ENCODE measurements at places on chromosomes 3 and 15.

DNA sequence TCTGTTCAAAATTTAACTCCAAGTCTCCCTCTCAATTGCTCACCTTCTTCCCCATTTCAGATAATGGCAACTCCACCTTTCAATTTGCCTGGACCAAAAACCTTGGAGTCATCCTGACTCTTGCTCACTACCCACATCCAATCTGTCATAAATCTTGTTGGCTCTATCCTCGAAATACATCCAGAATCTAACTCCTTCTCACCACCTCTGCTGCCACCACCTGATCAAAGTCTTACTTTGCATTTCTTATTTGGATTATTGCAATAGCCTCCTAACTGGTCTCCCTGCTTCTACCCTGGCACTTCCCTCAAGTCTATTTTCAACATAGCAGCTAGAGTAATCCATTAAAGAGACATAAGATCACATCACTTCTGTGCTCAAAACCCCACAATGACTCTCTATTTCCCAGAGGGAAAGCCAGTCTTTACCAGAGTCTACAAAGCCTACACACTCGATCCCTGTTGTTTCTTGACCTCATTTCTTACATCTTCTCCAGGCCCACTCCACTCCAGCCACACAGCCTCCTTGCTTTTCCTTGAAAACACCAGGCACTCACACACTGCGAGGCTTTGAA is 86.6 kb downstream of the GPR156 start:
- peak; percentile 68 for ATAC-seq

- no peak for ATAC-seq
These were observed 189.3 kb upstream of the TPM1 start for GRCh38 chr15:62853114-62853840.

DNA sequence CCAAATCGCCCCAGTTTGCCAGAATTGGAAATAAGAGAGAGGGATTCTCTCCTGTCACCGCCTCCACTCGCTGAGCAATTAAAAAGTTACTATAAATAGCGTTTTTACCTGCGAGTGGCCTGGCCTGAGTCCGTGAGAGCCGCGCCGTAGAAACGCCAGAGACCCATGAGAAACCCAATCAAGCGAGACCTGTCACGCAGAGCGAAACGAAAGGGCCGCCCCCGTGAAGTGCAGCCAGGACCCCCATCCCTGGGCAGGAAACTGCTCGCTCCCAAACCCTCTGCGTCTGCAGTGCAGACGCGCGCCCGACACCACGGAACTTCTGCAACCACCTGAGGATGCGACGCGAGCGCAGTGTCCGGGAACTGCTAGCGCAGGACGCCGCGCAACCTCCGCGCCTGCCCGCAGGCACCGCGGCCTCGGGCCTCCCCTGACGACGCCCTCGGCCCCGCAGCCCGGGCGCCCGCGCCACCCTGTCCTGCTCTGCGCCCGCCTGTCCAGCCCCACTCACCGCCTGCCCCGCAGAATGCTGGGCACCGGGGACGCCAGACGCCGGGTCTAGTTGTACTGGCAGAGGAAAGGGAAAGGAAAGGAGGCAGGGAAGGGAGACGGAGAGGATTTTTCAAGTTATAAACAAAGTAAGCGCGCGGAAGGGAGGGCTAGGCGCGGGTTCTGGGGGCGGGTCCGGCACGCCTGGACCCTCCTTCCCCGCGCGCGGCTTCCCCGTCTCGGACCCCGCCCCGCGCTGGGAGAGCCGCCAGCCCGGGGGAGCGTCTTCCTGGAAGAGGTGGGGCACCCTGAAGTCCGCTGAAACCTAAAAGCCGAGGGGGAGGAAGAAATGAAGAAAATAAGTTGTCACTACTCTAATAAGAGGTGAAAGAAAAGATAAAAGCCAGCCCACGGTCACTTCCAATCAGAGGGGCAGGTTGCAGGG is at the start of gene PLSCR4:
PLSCR4 (minus strand) TSS at position 657 of the 934 bp plus-strand sequence. CDS start 29,034 bp downstream, outside the sequence.
- peak; percentile 83 for ATAC-seq

GRCh38 chr3:58566398-58567250 is 10.6 kb downstream of the FAM107A start:
- no peak for ATAC-seq

DNA sequence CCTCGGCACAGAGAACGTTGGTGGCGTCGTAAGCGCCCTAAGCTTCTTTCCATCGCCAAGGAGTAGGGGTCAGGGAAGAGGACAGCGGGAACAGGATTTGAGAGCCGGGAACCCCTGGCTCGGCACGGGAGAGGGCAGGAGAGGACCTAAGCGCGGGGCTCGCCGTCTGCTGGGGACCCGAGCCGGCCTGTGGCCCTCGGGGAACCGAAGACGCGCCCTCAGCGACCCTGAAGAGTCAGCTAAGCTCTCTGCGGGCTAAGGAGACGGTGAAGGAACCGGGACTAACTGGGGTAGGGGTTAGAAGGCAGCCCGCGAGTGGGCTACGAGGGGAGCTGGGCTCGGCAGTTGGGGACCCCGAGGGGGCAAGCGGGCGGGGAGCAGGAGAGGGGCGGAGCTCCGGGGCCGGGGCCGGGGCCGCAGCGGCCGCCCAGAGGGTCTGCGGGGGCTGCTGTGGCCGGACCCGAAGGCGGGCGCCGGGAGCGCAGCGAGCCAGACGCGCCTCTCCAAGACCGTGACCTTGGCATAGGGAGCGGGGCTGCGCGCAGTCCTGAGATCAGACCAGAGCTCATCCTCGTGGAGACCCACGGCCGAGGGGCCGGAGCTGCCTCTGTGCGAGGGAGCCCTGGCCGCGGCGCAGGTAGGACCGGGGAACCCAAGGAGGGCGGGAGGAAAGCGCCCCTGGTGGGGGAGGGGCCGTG is 574 bp downstream of the CASR start:
- peak; percentile 15 for ATAC-seq

GRCh38 chr3:72342450-72342849 is 505.8 kb downstream of the SHQ1 start:
- no peak for ATAC-seq

DNA sequence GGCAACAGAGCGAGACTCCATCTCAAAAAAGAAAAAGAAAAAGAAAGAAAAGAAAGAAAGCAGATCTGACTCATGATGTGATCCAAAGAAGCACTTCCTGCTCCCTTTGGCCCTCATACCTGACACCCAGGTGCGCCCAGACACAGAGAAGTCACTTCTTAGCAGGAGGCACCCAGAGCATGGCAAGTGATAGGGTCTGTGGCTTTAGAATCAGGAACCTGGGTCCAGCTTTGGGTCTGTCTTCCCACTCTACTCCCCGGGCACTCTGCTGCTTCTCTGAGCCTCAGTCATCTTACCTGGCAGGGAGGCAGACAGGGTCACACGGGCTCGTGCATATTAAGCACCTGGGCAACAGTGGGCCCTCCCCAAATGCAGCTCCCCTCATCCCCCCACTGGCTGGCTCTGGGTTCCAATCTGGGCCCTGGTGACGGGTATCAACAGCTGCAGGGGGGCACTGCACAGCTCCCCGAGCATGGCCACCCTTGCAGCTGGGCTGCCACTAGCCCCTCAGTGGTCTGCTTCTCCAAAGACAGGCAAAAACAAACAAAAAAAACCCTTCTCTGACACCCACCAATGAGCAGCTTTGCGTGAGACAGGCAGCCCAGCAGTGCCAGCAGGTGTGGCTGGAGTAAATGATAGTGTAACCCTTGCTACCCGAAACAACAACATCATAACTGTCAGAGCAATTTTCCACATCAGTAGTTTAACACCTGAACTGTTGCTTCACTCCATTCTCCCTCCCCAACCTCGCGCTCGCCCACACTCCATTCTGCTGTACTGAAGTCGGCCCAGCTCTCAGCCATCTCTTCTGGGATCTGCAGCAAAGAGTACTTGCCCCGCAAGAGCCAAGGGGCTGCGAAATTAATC is 99.8 kb downstream of the MEGF11 start:
- ATAC-seq, result no peak

DNA sequence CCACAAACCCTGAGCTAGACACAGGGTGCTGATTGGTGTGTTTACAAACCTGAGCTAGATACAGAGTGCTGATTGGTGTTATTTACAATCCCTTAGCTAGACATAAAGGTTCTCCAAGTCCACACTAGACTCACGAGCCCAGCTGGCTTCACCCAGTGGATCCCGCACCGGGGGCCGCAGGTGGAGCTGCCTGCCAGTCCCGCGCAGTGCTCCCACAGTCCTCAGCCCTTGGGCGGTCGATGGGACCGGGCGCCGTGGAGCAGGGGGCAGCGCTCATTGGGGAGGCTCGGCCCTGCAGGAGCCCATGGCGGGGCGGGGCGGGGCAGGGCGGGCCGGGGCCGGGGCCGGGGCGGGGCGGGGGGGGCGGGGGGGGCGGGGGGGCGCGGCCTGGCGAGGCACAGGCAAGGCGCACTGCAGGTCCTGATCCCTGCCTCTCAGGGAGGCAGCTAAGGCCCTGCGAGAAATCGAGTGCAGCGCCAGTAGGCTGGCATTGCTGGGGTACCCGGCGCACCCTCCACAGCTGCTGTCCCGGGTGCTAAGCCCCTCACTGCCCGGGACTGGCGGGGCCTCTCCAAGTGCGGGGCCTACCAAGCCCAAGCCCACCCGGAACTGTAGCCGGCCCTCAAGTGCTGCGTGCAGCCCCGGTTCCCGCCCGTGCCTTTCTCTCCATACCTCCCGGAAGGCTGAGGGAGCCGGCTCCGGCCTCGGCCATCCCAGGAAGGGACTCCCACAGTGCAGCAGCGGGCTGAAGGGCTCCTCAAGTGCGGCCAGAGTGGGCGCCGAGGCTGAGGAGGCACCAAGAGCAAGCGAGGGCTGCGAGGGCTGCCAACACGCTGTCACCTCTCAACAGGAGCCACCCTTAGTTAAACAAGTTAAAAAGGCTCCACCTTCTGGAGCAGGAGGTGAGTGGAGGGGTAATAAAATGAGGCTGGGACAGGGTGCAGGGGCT is 9.8 kb upstream of the TMEM40 start:
- ATAC-seq, result no peak

GRCh38 chr15:70767667-70768066 is 4.3 kb upstream of the UACA start:
- no peak for ATAC-seq

DNA sequence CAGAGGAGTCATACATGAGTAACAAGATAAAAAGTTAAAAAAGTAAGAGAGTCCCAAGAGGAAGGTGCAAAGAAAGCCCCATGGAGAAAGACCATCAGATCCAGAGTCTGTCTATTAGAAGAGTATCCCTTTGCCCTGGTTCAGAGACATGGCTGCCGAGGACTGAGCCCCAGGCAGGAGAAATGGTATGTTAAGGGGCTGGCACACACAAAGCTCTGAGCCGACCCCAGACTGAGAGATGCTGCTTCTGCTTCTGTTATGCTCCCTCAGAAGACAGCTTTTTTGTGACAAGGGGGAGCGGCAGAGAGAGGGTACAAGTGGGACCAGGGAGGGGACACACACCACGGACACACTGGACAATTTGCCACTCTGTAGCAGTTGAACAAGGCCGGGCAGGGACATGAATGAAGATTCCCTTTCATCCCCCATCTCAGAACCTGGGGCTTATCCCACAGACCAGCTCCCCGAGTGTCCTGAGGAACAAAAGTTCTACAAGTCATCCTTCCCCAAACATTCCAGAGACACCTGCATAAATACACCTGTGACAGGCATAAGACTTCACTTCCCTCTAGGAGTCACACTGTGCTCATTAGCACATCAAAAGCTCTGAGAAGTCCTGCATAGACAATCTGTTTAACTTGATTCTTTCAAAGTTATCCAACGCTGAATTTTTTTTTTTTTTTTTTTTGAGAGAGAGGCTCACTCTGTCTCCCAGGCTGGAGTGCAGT is 161.6 kb upstream of the WNT5A start:
- no peak for ATAC-seq

- no peak for ATAC-seq
These were observed 41.6 kb downstream of the ISG20 start for GRCh38 chr15:88680241-88681001.

DNA sequence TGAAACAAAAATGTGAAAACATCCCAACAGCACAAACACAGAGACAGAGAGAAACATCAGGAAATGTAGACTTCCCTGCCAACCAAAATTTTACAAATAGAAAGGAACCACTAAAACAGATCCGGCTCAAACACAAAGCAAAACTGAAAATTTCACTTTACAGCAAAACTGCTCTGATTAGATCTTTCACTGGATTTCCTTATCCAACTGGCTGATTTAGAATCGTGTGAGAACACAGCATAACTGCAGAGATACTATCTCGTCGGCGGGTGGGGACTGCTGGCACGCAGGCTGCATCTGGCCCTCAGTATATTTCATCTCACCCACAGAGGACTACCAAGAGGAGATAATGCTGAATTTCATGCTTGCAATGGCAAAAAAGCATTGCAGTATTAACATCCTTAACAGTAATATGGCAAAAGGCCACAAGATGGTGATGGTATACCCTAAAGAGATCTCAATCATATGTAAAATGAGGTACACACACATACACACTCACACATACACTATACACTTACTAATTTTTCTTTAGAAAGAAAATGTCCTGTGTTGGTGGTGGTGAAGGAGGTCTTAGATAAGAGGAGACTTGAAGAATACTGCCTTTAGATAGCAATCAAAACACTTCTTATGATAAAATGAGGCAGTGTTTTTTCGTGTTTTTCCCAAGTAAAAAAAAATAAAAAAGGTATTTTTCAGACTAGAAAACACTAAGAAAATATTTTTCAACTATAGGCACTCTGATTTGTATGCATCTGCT is 10.6 kb upstream of the LEO1 start:
- peak; percentile 94 for ATAC-seq

GRCh38 chr15:65101411-65101890 is 13.5 kb downstream of the UBAP1L start:
- ATAC-seq, result peak; percentile 57

GRCh38 chr3:125313060-125313635 is 62.0 kb downstream of the ZNF148 start:
- no peak for ATAC-seq

- ATAC-seq, result peak; percentile 54
These were observed 692 bp upstream of the C15orf39 start for GRCh38 chr15:75200765-75201615.

GRCh38 chr3:134998855-134999254 is 203.8 kb downstream of the EPHB1 start:
- ATAC-seq, result no peak

DNA sequence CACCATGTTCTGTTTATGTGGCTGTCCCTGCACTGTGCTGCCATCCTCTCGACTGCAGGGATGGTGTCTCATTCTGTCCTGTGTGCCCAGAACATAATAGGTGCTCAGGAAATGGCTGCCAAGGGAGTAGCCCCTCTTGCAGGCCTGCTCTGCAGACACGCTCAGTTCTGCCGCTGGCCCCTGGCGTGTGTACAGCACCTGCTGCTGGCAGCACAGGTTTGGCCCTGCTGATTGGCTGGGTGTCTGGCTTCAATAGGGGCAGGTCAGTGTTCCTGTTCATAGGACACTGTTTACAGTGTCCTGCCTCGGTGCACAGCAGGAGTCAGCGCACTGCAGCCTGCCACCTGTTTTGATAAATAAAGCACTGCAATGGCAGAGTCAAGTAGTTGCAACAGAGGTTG is 146.9 kb downstream of the DNAJB8 start:
- ATAC-seq, result no peak

All from esophagus mucosa (tissue), 1 donor.